ENCODE measurements at places on chromosomes 16 and 17.

- no peaks in the 10 kb centered on the region for H3K27me3 ChIP-seq
- DNase-seq = no peak
- H3K4me1 ChIP-seq = no peaks in the 10 kb centered on the region
- peaks cover 20% of the 10 kb centered on the region for H3K36me3 ChIP-seq
These were observed 36.0 kb downstream of the ZNF207 start for GRCh38 chr17:32385971-32386370.

DNA sequence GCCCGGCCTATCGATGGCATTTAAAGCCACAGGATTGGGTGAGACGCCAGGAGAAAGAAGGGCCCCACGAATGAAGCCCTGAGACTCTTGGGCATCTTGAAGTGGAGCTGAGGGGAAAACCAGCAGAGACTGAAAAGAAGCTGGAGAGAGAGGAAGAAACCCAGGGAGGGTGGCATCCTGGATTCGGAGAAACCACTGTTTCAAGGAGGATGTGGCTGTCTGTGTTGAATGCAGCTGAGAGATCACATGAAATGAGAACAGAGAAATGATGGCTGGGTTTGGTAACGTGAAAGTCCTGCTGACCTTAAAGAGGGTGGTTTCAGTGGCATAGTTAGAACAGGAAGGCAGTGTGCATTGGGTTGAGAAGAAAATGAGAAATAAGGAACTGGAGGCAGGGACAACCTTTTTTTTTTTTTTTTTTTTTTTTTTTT lies 3.8 kb downstream of the TNFSF12 start:
- H3K27ac ChIP-seq = peak overlapping the region; percentile 74
- H3K4me1 ChIP-seq = peaks cover 83% of the 10 kb centered on the region
- no peaks in the 10 kb centered on the region for H3K27me3 ChIP-seq
- no peaks in the 10 kb centered on the region for H3K36me3 ChIP-seq
- peak; percentile 82 for DNase-seq
- H3K4me3 ChIP-seq = no peak overlapping the region

DNA sequence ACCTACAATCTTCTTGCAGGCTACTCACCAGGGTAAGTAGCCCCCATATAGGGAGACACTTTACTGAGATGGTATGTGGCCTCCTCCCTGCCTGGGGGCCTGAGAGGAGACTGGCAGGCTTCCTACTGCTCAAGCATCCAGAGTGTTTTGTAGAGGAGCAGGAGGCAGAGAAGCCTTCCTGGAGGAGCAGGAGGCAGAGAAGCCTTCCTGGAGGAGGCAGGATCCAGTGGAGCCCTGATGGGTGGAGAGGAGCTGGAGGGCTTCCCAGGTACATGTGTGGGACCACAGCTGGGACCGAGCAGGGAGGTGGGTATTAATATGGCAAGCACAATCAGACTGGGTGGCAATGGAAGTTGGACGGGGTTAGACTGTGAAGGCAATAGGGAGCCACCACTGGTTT lies 2.1 kb upstream of the ADGRG5 start:
- H3K4me1 ChIP-seq = peaks cover 75% of the 10 kb centered on the region
- no peak overlapping the region for H3K4me3 ChIP-seq
- H3K27me3 ChIP-seq = peaks cover 57% of the 10 kb centered on the region
- DNase-seq = no peak
- H3K27ac ChIP-seq = no peak overlapping the region
- H3K36me3 ChIP-seq = no peaks in the 10 kb centered on the region

DNA sequence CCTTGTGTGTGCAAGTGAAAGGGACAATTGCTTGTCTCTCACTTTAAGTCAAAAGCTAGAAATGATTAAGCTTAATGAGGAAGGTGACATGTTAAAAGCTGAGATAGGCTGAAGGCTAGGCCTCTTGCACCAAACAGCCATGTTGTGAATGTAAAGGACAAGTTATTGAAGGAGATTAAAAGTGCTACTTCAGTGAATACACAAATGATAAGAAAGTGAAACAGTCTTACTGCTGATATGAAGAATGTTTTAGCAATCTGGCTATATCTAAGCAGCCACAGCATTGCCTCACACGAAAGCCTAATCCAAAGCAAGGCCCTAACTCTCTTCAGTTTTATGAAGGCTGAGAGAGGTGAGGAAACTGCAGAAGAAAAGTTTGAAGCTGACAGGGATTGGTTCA lies 71.0 kb downstream of the CDRT15 start:
- no peak overlapping the region for H3K27ac ChIP-seq
- no peak overlapping the region for H3K4me3 ChIP-seq
- H3K27me3 ChIP-seq = no peaks in the 10 kb centered on the region
- H3K36me3 ChIP-seq = peaks cover 12% of the 10 kb centered on the region
- H3K4me1 ChIP-seq = no peaks in the 10 kb centered on the region

GRCh38 chr17:50844117-50844700 lies 8.8 kb downstream of the WFIKKN2 start:
- H3K27ac ChIP-seq = no peak overlapping the region
- H3K4me1 ChIP-seq = no peaks in the 10 kb centered on the region
- H3K4me3 ChIP-seq = no peak overlapping the region
- H3K36me3 ChIP-seq = no peaks in the 10 kb centered on the region
- no peak for DNase-seq

- H3K4me3 ChIP-seq = no peak overlapping the region
- DNase-seq = no peak
- H3K4me1 ChIP-seq = peaks cover 69% of the 10 kb centered on the region
- H3K27me3 ChIP-seq = no peaks in the 10 kb centered on the region
- no peak overlapping the region for H3K27ac ChIP-seq
These were observed 3.5 kb downstream of the CLTC start for GRCh38 chr17:59623151-59623550.

DNA sequence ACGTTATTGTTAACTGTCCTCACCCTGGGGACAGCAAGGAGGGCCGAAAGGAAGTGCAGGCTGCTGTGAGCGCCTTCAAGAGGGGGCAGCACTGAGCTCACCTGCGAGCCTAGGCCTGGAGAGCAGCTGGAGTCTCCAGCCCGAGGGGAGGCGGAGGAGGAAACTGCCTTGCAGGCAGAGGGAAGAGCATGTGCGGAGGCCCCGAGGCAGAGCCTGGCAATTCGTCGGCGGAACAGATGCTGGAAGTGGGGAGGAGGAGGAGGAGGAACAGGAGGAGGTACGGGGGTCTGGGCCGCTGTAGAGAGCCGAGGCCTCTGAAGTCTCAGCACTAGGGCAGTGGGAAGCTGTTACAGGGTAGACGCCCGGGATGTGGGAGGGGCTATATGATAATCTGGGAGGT lies 49.6 kb upstream of the PLCG2 start:
- DNase-seq = no peak
- no peak overlapping the region for H3K4me3 ChIP-seq
- H3K27me3 ChIP-seq = no peaks in the 10 kb centered on the region

All from CD14-positive monocyte (primary cell).